K562 (cell line): ENCODE measurements at places on chromosomes 7 and 10.

- DNase-seq, result no peak
These were observed 31.2 kb upstream of the IKZF1 start for GRCh38 chr7:50273301-50273700.

- no peak for DNase-seq
These were observed 239.4 kb downstream of the TNS3 start for GRCh38 chr7:47342296-47343060.

DNA sequence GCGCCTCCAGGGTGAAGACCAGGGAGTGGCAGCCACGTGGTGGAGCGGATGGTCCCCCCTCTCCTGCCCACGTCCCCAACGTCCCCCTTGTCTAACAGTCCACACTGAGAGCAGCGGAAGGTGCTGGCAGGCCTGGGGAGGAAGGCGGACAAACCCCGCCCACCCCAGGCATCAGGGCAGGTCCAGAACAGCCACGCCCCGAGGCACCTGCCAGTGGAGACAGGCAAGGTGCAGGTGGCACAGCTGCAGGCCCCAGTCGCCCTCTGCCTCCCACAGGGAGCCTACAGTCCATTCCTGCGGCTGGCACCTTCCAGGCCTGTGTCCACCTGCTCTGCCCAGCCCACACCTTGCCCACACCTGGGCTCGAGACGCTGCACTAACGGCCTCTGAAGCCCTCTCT lies 24.9 kb downstream of the CYP2W1 start:
- no peak for DNase-seq

DNA sequence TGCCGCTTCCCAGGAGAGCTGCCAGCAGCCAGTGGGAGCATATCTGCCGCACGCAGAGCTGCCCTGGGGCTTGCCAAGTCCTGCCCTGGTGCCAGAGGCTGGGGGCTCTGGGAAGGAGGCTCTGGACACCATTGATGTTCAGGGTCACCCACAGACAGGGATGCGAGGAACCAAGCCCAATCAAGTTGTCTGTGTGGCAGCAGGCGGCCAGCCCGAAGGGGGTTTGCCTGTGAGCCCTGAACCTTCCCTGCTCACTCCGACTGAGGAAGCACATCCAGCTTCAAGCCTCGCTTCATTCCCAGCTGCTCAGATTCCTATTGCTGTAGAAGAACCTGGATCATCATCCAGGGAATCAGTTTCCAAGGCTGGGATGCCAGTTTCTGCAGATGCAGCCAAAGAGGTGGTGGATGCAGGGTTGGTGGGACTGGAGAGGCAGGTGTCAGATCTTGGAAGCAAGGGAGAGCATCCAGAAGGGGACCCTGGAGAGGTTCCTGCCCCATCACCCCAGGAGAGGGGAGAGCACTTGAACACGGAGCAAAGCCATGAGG lies 94.6 kb downstream of the TACC2 start:
- DNase-seq, result no peak

- DNase-seq, result no peak
These were observed 93.9 kb downstream of the ATXN7L1 start for GRCh38 chr7:105782391-105783042.

DNA sequence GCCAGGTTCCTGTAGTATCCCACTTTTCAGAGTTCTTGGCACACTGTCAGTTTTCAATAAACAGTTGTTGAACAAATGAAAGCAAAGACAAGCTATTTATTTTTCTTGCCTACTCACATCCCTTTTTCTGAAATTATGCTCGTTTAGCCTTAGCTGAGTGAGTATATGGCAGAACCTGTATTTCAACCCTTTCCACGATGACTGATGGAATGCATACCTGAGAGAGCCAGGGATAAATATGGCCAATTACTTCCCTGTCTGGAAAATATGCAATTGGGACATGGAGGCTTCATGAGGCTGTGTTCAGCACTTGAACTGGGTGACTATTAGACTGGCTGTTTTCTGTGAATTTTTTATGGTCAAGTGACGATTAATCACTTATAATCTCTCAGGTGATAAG lies 144.5 kb upstream of the POT1 start:
- DNase-seq, result no peak

DNA sequence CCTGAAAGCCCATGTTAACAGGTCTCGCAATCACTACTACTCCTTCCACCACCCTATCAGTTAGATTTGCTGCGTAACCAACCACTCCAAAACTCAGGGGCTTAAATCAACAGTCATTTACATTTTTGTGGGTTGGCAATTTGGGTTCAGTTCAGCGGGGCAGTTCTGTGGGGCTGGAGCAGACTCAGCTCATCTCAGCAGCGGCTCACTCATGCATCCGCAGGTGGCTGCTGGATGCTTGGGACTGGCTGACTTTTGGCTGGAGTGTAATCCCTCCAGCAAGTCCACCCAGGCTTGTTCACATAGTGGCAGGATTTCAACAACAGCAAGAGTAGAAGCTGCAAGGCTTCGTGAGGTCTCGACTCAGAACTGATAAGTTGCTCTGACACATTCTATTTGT lies 79.2 kb downstream of the NEUROD6 start:
- DNase-seq, result no peak

GRCh38 chr7:152366662-152367061 lies 69.1 kb downstream of the KMT2C start:
- no peak for DNase-seq

DNA sequence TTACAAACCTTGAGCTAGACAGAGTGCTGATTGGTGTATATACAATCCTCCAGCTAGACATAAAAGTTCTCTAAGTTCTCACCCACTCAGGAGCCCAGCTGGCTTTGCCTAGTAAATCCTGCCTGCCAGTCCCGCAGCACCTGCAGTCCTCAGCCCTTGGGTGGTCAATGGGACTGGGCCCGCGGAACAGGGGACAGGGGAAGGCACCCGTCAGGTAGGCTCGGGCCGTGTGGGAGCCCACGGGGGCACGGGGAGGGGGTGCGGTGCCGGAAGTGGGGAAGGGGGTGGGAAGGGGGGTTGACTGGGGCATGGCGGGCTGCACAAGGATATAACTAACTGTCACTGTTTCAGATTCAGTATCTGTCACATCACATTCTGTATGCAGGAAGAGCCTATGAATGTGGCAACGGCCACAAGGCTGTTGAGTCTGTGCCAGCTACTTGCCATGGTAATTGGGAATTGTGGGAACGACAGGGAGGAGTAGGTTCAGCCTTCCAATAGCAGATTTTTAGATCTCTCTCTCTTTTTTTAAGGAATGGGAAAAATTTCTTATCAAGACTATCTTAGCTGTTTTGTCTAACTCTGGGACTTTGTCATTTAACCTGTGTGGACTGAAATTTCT lies 205.1 kb upstream of the PLPP4 start:
- DNase-seq, result no peak
